Activated CD4-positive, alpha-beta T cell treated with anti-CD3 and anti-CD28 coated beads, Interleukin-2, amount 50 U/mL, for 48 hours (primary cell): ENCODE measurements at places on chromosomes 3 and 15.

DNA sequence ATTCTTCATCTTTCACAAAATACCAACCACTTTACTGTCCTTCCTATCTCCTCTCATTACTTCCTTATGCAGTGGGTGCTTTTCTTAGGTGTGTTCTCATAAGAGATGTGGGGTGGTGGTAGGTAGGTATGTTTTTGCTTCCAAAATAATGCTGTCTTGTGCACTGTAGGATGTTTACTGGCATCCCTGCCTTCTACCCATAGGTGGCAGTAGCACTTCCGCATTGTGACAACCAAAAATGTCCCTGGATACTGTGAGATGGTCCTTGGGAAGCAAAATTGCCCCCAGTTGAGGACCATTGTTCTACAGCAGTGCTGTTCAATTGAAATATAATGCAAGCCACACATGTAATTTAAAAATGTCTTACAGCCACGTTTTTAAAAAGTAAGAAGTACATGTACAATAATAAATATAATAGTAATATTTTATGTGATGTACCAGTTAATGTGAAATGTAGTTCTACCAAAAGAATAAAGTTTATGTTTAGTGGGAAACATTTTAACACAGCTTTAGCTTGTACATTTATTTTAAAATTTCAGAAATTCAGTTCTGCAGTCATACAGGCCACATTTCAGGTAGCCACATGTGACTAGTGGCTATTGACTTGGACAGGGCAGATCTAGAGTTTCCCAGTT, 75.2 kb downstream of the NEO1 start:
- DNase-seq: peak; percentile 27

- no peak for DNase-seq
These were observed 91.3 kb upstream of the SLC4A7 start for GRCh38 chr3:27575499-27575898.

- no peak for DNase-seq
These were observed 2.1 kb upstream of the RYK start for GRCh38 chr3:134252766-134253165.

GRCh38 chr15:88950600-88951160, 37.5 kb upstream of the MFGE8 start:
- no peak for DNase-seq
